CD8-positive, alpha-beta T cell (primary cell): ENCODE measurements at places on chromosomes 4 and X.

DNA sequence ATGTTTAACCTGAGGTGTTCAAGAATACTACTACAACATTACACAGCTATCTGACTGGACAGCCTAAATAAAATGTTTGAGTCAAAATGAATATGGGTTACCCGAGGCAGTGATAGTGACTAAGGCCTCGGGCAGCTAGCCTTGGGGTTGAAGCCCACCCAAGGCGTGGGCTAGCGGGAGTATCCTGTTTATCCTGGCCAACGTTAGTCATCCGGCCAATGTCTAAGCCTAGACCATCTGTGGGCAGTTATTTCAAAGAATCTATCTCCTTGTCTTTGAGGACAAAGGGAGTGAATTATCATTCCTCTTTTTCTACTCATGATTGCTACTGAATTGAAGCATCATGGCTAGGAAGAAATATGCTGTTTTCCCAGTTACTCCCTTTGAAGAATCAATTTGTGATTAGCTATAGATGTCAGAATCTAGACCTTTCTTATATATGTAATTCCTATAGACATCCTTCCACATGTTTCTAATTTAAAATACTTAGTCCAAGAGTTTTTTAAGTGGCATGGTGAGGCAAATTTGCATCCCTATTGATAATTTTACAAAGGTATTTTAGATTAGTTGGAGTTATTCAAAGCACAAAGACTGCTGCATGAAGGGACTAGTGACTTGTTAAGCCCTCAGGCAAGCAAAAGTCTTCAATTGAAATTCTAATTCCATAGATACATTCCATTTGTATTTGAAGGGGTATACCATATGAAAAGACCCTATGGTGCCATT is 6.0 kb upstream of the PDGFC start:
- no peak for DNase-seq

DNA sequence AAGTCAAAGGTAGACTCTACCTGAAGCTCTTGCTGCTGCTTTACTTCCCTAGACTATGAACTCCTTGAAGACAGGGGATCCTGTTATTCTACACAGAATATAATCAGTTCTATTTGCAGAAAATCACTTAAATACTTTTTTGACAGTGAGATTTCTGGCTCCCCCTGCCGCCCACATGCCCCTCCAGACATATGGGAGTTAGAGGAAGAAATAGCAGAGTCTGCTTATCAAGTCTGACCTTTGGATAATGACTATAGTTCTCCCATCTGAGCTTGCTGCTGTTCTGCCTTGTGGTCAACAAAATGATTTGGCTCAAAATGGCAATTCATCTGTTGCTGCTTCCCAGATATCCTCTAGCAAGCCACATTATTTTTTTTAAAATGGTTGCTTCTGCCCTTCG is 101.1 kb downstream of the ENOX2 start:
- no peak for DNase-seq

DNA sequence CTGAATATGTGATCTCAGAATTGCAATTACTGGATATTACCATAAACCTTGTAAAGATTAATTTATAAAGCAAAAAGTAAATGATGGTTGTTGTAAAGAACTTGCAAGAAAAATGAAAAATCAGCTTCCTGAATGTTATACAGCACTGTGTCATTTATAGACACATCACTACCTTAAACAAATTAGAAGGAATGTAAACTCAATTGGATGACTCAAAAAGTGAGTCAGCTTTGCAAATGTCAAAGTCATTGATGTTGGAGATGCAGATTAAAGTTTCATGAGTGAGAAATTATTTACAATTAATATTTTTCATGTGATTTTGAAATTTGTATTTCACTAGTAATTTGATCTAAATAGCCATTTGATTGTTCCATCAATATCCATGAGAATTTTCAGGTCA is 193.2 kb downstream of the RAPGEF2 start:
- DNase-seq = no peak

GRCh38 chr4:70703619-70704214 is 15.4 kb downstream of the UTP3 start:
- DNase-seq = no peak

- no peak for DNase-seq
These were observed 664.5 kb downstream of the RAPGEF2 start for GRCh38 chr4:159767406-159767805.

- no peak for DNase-seq
These were observed 196.8 kb upstream of the ATP6AP2 start for GRCh38 chrX:40383969-40384368.

- DNase-seq = no peak
These were observed 118.9 kb upstream of the USP9X start for GRCh38 chrX:40966213-40966820.

DNA sequence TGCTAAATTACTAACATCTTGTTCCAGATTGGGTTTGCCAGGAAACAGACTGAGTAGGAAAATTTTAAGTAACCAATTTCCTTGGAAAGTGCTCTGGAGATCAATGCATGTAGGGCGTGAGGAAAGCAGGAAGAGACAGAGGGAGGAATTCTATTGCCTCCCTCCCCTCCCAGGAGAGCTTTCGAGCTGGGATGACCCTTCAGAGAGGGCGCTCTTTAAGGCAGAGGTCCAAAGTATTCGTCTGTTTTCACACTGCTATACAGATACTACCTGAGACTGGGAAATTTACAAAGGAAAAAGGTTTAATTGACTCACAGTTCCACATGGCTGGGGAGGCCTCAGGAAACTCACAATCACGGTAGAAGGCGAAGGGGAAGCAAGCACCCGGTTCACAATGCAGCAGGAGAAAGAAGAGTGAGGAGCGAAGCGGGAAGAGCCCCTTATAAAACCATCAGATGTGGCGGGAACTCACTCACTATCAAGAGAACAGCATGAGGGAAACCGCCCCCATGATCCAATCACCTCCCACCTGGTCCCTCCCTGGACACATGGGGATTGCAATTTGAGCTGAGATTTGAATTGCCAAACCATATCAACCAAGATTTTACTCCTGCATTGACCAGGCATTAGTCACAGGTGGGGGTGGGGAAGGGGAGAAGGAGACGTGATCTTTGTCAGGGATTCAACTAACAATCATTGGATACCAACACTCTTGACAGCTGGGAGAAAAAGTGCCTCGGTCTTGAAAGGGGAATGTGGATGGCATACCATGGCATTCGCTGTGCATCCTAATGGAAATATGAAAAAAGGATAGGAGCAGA is 63.8 kb downstream of the SLITRK2 start:
- DNase-seq = no peak

GRCh38 chr4:173652283-173652931 is 122.4 kb upstream of the HAND2 start:
- DNase-seq = no peak

DNA sequence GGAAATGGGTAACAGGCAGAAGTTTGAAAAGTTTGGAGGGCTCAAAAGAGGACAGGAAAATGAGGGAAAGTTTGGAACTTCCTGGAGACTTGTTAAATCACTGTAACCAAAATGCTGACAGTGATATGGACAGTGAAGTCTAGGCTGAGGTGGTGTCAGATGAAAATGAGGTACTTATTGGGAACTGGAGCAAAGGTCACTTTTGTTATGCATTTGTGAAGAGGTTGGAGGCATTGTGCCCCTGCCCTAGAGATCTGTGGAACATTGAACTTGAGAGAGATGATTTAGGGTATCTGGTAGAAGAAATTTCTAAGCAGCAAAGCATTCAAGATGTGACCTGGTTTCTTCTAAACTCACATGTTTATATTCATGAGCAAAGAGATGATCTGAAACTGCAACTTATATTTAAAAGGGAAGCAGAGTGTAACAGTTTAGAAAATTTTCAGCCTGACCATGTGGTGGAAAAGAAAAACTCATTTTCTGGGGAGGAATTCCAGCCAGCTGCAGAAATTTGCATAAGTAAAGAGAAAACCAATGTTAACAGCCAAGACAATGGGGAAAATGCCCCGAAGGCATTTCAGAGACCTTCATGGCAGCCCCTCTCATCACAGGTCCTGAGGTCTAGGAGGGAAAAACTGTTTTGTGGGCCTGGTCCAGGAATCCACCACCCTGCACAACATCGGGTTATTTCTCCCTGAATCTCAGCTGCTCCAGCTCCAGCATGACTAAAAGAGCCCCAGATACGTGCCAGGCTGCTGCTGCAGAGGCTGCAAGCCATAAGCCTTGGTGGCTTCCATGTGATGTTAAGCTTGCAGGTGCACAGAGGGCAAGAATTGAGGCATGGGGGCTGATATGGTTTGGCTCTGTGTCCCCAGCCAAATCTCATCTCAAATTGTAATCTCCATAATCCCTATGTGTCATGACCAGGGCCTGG is 632.5 kb upstream of the GNPDA2 start:
- no peak for DNase-seq

- no peak for DNase-seq
These were observed 34.3 kb downstream of the ZNF330 start for GRCh38 chr4:141255016-141255415.

GRCh38 chr4:8740666-8741395 is 130.8 kb downstream of the HMX1 start:
- no peak for DNase-seq

- DNase-seq = no peak
These were observed 32.6 kb downstream of the HMX1 start for GRCh38 chr4:8838961-8839431.

DNA sequence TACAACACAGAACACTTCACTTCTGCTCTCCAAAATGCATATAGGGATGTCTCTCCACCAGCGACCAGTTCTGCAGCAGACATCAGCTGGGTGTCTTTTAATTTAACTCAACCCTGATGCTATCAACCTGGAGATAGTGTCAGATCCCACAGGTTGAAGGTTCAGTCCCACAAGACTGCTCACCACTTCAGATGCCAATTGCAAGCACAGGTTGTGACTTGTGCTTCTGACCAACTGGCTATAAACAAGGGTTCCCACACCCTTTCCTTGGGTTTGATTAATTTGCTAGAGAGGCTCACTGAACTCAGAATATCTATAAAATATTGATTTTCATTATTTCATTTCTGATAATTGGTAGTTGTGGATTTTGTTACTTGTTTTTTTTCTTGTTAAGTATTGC is 177.4 kb upstream of the HS3ST1 start:
- no peak for DNase-seq

DNA sequence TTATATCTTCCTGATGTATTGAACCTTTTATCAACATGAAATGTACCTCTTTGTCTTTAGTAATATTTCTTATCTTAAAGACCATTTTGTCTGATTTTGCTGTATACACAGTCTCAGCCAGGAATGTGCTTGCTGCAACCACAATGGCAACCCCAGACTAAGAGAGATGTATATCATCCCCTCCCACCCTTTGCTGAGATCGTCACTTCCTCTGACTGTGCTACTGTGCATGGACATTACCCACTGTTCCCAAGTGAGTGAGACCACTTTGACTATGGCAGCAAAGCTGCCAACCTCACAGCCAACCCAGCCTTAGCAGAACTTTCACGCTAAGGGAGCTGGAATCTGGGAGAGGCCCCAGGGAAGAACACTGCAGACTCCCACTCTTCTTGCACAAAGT is 46.0 kb downstream of the EIF2S3 start:
- DNase-seq = no peak

GRCh38 chr4:5469861-5470260 is 238.5 kb downstream of the EVC2 start:
- no peak for DNase-seq

DNA sequence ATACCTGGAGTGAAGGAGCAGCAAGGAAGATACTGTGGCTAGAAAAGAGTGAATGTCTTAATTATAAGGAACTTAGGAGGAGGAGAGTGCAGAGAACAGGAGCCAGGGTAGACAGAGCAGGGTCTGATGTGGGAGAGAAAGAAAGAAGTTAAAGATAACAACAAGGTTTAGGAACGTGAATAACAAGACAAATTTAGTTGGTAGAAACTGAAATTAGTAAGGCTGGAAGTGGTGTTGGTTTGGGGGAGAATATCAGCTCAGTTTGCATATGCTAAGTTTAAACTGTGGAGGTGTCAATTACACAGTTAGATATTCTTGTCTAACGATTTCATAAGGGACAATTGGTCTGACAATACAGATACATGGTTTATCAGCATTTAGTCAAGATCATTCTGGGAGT is 1123.7 kb upstream of the PABPC4L start:
- DNase-seq = no peak

- DNase-seq = no peak
These were observed 683 bp downstream of the MAN2B2 start for GRCh38 chr4:6575503-6576240.

DNA sequence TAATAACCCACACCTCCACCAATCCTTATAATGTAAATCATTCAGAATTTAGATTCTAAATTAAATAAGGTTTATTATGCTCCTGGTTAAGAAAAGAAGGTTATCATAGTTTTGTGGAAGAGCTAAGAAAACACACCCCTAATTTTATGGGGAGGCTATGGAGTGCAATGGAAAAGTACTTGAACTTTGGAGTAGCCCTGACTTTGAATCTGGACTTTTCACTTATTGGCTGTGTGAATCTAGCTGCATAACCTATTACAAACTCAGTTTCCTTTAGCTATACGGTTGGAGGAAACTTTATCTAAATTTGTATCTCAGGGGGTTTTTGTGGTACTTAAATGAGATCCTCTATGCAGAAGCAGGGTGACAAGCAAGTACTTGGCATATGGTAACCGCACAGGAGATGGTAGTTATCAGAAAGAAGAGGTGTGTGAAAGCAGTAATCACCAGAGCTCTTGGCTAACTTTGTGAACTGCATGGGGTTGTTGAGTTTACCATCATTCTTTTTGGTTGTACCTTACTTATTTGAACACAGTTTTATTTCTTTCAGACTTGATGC is 143.1 kb downstream of the SHROOM3 start:
- DNase-seq = no peak

DNA sequence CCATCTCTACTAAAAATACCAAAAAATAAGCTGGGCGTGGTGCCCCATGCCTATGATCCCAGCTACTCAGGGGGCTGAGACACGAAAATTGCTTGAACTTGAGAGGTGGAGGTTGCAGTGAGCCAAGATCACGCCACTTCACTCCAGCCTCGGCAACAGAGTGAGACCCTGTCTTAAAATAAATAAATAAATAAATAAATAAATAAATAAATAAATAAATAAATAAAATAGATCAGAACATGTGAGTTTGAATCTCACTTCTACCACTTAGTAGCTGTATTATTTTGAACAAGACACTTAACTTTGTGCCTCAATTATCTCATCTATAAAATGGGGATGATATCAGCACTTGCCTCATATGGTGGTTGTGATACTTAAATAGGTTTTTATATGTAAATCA is 90.2 kb downstream of the C4orf51 start:
- DNase-seq = no peak

DNA sequence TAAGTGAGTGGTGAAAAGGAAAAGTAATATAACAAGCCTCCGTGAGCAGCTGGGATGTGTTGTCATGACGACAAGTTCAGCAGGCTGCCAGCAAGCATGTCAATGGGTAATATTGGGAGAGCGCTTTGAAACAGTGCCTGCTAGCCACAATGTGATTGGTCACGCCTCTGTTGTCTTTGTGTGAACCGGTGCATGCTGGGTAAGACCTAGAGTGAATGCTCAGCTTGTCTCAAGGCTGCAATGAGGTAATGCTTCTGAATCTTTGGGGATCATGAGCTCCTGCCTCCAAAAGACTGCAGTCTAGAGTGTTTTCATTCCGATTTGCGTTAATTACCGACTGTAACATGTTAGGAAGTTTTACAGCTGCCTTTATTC is 54.9 kb downstream of the STOX2 start:
- no peak for DNase-seq

DNA sequence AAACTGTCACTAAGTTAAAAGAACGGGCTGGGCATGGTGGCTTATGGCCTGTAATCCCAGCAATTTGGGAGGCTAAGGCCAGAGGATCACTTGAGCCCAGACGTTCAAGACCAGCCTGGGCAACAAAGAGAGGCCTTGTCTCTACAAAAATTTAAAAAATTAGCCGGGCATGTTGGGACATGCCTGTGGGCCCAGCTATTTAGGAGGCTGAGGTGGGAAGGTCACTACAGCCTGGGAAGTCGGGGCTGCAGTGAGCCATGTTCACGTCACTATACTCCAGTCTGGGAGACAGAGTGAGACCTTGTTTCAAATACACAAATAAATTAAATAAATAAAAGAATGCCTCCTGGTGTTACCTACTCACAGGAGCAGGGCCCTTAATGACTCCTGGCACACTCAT is 69.5 kb downstream of the APBB2 start:
- DNase-seq = no peak
